Stimulated activated CD4-positive, alpha-beta T cell treated with anti-CD3 and anti-CD28 coated beads, Interleukin-15, amount 100 ng/mL, for 1 hour (primary cell): ENCODE measurements at places on chromosomes 11 and 22.

- no peak for DNase-seq
These were observed 45.3 kb downstream of the DHCR7 start for GRCh38 chr11:71402878-71403277.

- no peak for DNase-seq
These were observed 77.6 kb downstream of the MED15 start for GRCh38 chr22:20584872-20585638.

DNA sequence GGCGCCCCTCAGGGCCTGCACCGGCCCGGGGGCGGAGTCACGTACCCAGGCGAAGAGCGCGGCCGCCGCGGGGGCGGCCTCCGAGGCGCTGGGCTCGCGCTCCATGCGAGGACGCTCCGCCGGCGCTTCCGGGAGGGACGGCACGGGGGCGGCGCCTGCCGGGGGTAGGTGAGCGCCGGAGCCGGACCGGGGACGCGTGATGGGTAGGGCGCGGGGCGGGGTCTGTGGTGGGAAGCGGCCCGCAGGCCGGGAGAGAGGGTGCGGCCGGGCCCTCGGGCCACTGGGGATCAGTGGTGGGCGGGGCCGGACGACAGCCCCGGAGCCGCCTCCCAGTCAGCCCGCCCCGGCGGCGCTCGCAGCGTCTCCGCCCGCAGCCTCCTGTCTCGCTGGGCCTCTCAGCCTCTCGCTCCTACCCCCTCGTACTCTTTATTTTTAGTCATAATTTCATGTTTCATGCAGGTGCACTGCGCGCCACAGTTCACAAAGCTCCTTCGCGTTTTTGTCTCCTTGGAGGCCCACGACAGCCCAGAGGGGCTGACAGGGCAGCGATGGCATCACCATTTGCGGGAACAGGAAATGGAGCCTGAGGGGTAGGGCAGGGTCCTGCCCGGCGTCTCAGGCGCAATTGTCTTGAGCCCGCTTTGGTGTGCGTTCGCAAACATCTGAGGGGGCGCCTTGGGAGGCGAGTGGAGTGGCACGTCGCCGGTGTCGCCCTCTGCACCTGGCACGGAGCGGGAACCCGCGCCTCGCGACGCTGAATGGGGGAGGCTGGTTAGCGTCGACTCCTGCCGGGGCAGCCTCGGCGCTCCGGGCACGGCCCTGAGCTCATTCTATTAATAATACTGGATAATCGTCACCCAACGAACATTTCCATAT is at the start of gene SERGEF:
TSS of gene SERGEF (minus strand) at position 142 of the 876 bp plus-strand sequence. CDS start at position 105, 37 bp downstream.
- DNase-seq = peak; percentile 88

DNA sequence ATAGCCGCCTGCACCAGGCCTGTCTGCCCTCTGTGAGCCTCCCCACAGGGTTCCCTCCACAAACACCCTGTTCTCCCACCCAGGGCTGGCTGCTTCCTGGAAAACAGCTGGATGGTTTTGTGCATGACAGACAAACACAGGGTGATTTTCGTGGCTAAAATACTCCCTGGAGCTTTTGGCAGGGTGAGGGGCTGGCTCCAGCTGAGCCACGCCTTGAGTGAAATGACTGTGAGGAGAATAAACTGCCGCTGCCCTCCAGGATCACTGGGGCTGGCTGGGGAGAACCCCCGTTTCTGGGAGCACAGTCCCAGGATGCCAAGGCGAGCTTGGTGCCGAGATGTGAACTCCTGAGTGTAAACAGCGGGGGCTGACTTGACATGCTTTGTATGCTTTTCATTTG is 20.3 kb upstream of the PPP6R3 start:
- DNase-seq = no peak

GRCh38 chr22:43796567-43796966 is 15.5 kb downstream of the EFCAB6 start:
- DNase-seq = no peak

DNA sequence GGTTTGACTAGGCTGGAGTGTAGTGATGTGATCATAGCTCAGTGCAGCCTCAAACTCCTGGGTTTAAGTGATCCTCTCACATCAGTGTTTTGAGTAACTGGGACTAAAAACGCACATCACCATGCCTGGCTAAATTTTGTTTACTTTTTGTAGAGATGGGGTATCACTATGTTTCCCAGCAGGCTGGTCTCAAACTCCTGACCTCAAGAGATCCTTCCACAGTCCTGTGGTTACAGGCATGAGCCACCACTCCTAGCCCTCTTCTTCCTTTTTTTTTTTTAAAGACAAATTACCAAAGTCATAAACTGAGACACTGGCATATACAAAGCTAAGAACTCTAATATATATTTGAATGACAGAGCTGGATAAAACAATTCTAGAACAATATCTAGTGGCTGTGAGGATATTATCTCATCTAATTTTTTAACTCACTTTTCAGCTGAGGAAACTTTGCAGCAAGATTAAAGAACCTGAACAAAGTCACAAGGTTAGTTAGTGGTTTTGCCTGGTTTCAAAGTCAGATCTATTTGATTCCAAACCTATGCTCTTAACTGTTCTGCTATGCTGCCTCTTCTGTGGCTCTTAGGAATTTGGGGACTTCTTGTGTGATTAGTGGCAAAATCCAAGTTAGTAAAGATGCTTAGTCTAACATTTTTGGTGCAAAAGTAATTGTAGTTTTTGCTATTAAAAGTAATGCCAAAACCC is 95.3 kb upstream of the RAG2 start:
- no peak for DNase-seq

GRCh38 chr22:47187176-47187957 is 424.9 kb downstream of the TBC1D22A start:
- DNase-seq = no peak

DNA sequence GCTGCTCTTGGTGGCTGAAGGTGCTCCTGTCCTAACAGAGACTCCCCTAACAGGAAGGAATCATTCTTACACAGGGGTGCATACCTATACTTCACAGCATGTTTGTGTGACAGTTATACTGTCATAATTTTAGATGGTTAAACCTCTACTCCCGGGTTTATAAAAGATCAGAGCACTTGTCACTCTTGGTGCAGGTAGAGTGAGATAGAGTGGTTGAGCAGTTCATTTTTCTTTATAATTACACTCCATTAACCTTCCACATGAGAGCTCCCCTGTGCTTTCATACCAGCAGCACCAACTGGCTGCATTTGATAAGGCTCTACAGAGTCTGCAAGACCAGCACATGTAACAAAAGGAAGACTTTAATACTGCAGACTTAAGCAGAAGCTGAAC is 72.9 kb downstream of the LARGE2 start:
- DNase-seq = no peak

- no peak for DNase-seq
These were observed 17.1 kb upstream of the CCDC90B start for GRCh38 chr11:83303316-83303715.
